ENCODE measurements at places on chromosomes 12 and 14.

DNA sequence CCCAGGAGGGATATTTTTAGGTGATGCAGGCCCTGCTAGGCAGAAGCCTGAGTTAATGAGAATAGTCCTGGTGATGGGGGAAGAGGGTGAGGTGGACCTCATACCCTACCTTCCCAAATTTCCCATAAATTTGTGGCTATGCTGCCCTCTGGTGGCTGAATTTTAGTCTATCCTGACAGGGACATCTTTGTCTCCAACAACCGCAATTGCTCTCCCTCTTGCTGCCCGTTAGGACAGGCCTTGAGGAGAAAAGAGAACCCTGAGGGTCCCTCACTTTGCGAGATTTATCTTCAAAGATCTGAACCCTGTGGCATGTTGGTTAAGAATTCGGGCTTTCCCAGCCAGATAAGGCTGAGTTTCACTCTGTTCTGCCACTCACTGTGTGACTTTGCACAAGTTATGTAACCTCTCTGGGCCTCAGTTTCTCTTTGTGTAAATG lies 9.8 kb upstream of the ZNF385A start:
- DNase-seq, result no peak

- DNase-seq, result no peak
Measured at GRCh38 chr12:70534466-70534865, 102.8 kb downstream of the PTPRB start.

DNA sequence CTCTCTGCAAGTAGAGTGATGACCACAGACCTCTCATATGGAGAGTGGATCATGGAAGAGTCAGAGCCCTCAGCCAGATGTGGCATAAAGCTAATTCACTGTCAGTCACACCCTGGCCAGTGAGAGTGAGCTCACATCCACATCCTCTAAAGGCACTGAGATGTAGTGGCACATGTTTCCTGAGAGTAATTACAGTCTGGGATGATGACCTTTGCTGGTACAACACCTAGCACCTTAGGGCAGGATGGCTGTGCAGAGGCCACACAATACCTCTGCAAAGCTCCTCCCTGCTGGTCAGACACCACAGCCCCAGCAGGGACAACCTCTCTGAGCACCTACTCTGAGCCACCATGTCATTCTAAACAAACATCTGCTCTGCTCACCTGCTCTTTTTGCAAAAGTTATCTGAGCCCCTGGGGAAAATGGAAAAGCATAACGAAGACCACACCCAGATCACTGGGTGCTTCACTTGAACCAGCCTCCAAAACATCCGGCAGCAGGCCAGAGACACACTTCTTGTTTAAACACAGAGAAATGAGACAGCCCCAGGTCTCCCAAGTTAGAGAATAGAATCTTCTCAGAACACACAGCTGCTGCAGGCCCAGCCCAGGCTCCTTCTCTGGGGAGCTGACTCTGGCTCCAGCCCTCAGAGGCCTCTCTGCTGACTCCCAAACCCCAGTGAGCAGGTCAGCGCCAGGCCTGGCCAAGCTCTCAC lies 30.3 kb downstream of the PITPNM2 start:
- no peak for DNase-seq

DNA sequence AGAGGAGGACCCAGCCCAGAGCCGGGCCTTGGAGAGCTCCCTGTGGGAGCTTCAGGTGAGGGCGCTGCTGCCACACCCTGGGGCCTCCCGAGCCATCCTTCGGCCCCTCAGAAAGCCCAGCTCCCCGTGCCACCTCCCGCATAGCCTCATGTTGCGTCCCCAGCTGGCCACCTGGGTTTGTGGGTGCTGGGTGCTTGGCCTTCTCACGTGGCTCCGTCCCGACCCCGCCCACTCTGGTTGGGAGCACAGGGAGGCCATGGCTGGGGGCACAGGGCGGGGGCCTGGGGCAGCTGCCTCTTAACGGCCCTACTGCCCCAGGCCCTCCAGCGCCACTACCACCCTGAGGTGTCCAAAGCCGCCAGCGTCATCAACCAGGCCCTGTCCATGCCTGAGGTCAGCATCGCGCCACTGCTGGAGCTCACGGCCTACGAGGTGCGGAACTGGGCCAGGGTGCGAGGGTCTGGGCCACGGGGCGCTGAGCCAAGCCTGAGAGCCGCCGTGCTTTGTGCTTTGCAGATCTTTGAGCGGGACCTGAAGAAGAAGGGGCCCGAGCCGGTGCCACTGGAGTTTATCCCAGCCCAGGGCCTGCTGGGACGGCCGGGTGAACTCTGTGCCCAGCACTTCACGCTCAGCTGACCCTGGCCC lies 7.6 kb downstream of the NOC4L start:
- DNase-seq, result no peak

DNA sequence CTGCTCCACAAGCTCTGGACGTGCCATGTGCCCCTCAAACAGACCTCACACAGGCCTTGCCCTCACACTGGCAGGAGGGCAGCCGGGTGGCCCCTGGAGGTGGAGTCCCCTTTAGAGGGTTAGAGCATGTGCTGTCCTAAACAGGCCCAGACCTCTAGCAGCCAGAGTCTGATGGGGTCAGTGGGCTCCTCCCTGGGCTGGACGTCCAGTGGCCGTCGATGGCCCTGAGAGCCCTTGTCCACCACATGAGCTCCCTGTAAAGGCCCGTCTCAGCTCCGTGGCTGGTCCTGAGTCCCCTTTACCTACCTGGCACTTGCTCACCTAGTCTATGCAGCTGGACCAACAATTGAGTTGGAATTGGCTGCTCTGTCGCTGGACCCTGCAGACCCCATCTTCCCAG lies 3.8 kb downstream of the TMEM179 start:
- no peak for DNase-seq

- no peak for DNase-seq
Measured at GRCh38 chr12:102957339-102958050, at the start of gene ASCL1. Gene ASCL1 (plus strand): TSS chr12:102957674. CDS start chr12:102958245, 571 bp downstream.

DNA sequence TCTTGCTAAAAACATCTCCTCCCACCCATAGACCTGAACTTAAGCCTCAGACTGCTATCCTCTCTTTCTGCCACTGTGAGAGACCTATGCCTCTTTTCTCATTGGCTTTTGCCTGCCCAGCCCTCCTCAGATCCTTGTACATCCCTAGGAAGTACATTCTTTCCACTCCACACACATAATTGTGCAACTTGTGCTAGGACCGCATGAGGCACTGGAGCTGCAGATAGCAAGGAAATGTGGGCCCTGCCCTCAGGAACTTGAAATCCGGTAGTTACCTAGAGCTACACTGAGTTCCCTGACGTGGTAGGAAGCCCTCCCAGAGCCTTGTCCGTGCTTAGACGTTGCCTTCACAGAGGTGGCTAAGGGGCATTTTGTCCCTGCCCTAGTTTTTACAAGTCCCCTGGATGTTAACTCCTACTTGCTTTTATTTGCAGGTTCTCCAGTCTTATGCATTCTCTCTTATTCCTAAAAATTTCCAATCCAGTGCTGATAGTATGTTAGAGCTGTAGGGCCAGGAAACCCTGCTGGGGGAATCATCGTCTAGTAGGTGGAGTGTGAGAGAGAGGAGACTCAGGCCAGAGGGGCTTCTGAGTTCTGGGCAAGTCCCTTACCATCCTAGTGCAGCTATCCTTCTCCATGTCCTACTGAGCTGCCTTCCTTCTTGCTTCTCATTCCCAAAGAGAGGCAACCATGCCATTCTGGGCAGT lies 41.3 kb downstream of the NTF3 start:
- DNase-seq, result no peak

- no peak for DNase-seq
Measured at GRCh38 chr12:123089140-123089539, 61.8 kb downstream of the PITPNM2 start.

DNA sequence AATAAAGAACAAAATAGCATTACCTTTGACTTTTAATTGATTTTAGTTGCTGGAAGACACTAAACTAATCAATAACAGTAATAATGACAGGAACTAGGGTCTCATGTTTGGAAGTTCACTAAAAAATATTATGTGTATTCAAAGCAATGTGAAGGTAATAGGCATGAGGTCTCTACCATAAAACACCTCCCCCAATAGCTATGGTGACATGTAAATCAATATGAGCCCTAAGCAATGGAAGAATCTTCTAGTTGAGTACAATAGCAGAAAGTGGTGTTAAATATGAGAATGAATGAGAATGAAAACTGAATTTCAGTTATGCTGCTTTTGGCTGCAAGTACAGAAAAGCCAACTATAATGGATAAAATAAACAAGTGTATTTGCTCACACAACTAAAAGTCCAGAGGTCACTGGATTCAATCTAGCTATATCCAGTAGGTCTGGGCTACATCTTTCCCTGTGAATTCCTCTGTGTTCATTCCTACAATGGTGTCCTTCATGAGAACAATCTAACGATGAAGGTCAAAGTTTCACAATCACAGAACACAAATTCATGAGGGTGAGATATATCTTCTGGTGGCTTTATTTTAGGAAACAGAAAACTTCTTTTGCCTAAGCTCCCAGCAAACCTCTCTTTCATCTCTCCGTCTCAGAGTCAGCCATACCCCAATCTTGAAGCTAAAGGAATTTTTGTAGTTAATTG lies 728.0 kb downstream of the FSCB start:
- DNase-seq, result no peak

DNA sequence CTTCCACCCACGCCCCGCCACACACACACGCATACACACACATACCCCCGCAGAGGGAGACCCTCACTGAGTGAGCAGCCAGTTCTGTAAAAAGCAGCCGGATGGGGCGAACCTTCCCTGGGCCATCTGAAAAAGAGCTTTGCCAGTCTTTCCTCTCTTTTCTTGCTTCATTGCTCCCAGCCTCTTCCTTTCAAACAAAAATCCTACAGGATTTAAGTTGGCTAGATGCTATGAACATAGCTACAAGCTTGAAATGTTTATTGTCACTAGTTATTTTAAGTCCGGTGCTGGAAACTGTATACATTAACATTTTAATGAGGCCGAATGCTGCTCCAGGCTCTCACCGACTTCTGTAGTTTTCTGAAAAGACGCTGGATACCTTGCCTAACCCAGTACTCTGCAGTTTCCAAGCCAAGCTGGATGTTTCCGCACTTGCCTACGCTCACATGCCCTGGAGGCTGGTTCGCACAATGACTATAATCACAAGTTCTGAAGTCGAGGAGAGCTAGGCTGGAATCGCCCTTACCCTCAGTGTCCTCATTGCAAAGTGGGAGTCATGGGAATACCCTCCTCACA lies 39.2 kb downstream of the LTBP2 start:
- DNase-seq, result no peak

DNA sequence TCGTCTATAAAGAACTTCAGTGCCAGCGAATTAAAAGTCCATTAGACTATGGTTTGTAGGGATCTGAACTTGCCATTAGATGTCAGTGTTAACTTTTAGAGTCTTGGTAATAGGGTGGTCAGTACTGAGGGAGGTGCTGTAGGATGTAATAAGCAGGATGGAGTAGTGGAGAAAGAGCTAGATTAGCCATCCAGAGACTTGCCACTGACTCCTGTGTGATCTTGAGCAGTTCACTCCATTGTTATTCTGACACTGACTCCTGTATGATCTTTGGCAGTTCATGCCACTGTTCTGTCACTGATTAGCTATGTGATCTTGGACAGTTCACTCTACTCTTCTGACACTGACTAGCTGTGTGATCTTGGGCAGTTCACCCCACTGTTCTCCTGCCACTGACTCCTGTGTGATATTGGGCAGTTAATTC lies 133.6 kb downstream of the TTLL5 start:
- DNase-seq, result no peak

DNA sequence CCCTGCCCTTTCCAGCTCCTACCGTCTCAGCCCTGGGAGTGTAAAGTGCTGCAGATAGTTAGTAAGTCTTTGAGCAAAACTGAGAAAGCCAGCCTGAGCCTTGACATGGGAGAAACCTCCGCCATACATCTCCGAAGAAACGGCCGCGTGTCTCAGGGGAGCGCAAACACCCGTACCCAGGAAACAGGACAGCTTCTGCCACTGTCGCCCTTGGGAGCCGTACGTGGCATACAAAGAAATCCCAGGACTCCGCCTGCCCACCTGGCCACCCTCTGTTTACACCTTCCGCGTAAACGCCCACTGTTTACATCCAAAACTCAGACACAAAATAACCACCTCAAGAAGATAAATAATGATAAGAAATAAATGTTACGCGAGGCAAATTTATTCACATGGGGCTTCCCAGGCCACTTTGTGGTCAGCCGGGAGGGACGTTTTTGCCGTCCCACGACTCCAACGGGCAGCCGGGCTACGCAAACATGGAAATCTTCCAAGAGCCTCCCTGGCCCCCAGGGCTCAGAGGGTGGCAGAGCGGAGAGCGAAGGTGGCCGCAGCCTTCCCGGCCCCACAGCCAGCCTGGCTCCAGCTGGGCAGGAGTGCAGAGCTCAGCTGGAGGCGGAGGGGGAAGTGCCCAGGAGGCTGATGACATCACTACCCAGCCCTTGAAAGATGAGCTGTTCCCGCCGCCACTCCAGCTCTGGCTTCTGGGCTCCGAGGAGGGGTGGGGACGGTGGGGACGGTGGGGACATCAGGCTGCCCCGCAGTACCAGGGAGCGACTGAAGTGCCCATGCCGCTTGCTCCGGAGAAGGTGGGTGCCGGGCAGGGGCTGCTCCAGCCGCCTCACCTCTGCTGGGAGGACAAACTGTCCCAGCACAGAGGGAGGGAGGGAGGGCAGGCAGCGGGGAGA lies at the start of gene BDKRB2:
Gene BDKRB2 (plus strand): TSS at position 689 of the 908 bp plus-strand sequence. CDS start 32,269 bp downstream, outside the sequence.
- no peak for DNase-seq

DNA sequence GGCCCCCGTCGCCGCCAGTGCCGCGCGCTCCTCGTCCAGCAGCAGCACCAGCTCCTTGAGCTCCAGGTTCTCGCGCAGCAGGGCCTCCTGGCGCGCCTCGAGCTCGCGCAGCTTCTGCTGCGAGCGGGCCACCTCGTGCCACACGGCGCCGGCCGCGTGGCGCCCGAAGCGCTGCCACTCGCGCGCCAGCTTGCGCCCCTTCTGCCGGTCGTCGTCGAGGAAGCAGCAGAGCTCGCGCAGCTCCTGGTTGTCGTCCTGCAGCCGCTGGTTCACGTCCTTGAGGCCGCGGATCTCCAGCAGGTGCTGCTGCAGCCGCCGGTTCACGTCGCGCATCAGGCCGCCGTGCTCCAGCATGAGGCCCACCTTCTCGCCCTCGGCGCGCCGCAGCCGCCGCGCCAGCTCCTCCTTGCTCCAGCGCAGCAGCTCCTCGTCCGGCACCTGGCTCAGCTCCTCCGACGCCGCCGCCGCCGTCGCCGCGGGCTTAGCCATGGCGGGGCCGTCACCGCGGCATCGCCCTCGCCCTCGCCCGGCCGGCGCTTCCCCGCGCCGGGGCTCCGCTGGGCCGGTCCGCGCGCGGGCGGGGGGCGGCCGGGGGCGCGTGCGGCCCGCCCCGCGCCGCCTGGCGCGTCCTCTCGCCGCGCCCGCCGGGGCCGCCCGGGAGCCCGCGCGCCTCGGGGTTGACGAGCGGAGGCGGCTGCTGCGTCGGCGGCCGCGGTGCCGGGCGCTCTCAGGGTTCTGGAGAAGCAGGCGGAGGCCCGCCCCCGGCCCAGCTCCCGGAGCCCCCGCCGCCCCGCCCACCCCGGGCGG lies at the start of gene CCDC85C:
Gene CCDC85C (minus strand): TSS at position 737 of the 807 bp plus-strand sequence. CDS start 248 bp downstream, at position 489.
- no peak for DNase-seq

DNA sequence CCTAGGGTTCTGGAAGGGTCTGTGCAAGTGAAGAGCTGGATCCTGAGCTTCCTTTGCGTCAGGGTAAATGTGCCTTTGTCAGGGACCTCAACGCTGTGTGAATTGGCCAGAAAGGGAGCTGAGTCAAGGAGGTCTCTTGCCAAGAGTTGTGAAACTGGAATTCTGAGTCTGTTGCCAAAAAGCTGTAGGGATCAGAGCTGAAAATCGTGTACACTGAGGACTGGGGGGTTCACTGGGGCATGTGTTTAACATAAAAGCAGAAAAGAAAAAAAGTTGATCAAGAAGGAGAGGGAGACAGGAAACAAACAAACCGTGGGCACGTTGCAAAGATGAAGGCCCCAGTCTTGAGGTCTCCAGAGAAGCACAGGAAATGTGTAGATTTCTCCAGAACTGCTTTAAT lies 1081.5 kb downstream of the VRK1 start:
- no peak for DNase-seq

Measured in stimulated activated CD8-positive, alpha-beta memory T cell treated with anti-CD3 and anti-CD28 coated beads, Interleukin-7, amount 100 ng/mL, for 1 hour (primary cell).